Smooth muscle cell of the pulmonary artery (primary cell): ENCODE measurements at places on chromosomes 4 and X. TPM values are rescaled to one million over a fixed set of nuclear protein-coding genes. Genes with fewer than 3 reads are reported as not detected.

FAT4 gene
- total RNA-seq, result 25.0 and 39.0 TPM in 2 replicates

HS3ST1 gene
- total RNA-seq, result 0.65 and 0.86 TPM in 2 replicates

TRIM61 gene
- 0.99 and 3.0 TPM in 2 replicates for total RNA-seq

TLR10 gene
- not detected in 2 replicates for total RNA-seq

CT83 gene
- total RNA-seq, result not detected in 2 replicates

SPATA4 gene
- 0.23 and 0.46 TPM in 2 replicates for total RNA-seq

ARMCX1 gene
- 40.6 and 51.0 TPM in 2 replicates for total RNA-seq

GDPD2 gene
- total RNA-seq, result not detected in 2 replicates

TADA2B gene
- total RNA-seq, result 12.7 and 13.8 TPM in 2 replicates

MSANTD1 gene
- total RNA-seq, result 0.52 and 0.83 TPM in 2 replicates

SLC4A4 gene
- total RNA-seq, result 3.0 and 7.5 TPM in 2 replicates

SSX4 gene
- not detected in 2 replicates for total RNA-seq

ATP1B4 gene
- not detected in 2 replicates for total RNA-seq

ARFIP1 gene
- total RNA-seq, result 33.5 and 45.5 TPM in 2 replicates

MEPE gene
- total RNA-seq, result not detected in 2 replicates

PJA1 gene
- total RNA-seq, result 21.8 and 27.8 TPM in 2 replicates

TAF7L gene
- 0.20 and 0.26 TPM in 2 replicates for total RNA-seq

KIAA0232 gene
- 20.3 and 21.1 TPM in 2 replicates for total RNA-seq

UGT2B15 gene
- total RNA-seq, result not detected in 2 replicates

MTMR8 gene
- 0.07 and 0.46 TPM in 2 replicates for total RNA-seq

GAGE12H gene
- not detected in 2 replicates for total RNA-seq

AKAP4 gene
- total RNA-seq, result not detected in 2 replicates

TRPC5OS gene
- not detected in 2 replicates for total RNA-seq

GPR50 gene
- not detected in 2 replicates for total RNA-seq

UCP1 gene
- not detected in 2 replicates for total RNA-seq

SPANXB1 gene
- not detected in 2 replicates for total RNA-seq

PRKG2 gene
- total RNA-seq, result 0.36 and 1.8 TPM in 2 replicates

CYLC1 gene
- total RNA-seq, result not detected in 2 replicates

PCDH19 gene
- total RNA-seq, result 0.03 and 0.07 TPM in 2 replicates

STBD1 gene
- 9.8 and 11.1 TPM in 2 replicates for total RNA-seq

CT55 gene
- total RNA-seq, result not detected in 2 replicates

ATOH1 gene
- not detected in 2 replicates for total RNA-seq

VSIG1 gene
- total RNA-seq, result 0.07 and 0.20 TPM in 2 replicates

PFKFB1 gene
- 0.03 and 0.07 TPM in 2 replicates for total RNA-seq

CYP2U1 gene
- total RNA-seq, result 15.9 and 17.1 TPM in 2 replicates

NPY2R gene
- total RNA-seq, result 0.76 and 27.4 TPM in 2 replicates

NPNT gene
- 0.46 TPM in 1 of 2 replicates, not detected in the other for total RNA-seq

EVC gene
- 50.0 and 54.0 TPM in 2 replicates for total RNA-seq

FABP2 gene
- not detected in 2 replicates for total RNA-seq

PHEX gene
- 0.46 and 1.4 TPM in 2 replicates for total RNA-seq

UGT2A3 gene
- total RNA-seq, result not detected in 2 replicates

MAGEC3 gene
- not detected in 2 replicates for total RNA-seq

TMEM271 gene
- total RNA-seq, result not detected in 2 replicates

XAGE1A gene
- not detected in 2 replicates for total RNA-seq

CPLX1 gene
- total RNA-seq, result not detected in 2 replicates

COX7B2 gene
- not detected in 2 replicates for total RNA-seq

SSX3 gene
- total RNA-seq, result not detected in 2 replicates

TMPRSS11F gene
- total RNA-seq, result not detected in 2 replicates

EDA2R gene
- 10.9 and 11.6 TPM in 2 replicates for total RNA-seq

AWAT2 gene
- not detected in 2 replicates for total RNA-seq

MTCP1 gene
- total RNA-seq, result 6.8 and 9.6 TPM in 2 replicates

ARHGEF38 gene
- not detected in 2 replicates for total RNA-seq

CC2D2A gene
- 15.2 and 21.2 TPM in 2 replicates for total RNA-seq

GPR34 gene
- 0.07 TPM in 1 of 2 replicates, not detected in the other for total RNA-seq

NDST3 gene
- not detected in 2 replicates for total RNA-seq

FAM184B gene
- total RNA-seq, result 0.07 and 0.10 TPM in 2 replicates

BST1 gene
- 21.0 and 55.3 TPM in 2 replicates for total RNA-seq

SCML2 gene
- 0.69 and 1.2 TPM in 2 replicates for total RNA-seq

COX7B gene
- total RNA-seq, result 142 and 197 TPM in 2 replicates
